ENCODE measurements at places on chromosomes 3 and 15. TPM values are rescaled to one million over a fixed set of nuclear protein-coding genes. Genes with fewer than 3 reads are reported as not detected.

Gene OR5K2
- total RNA-seq: 0.12 TPM

- no peaks in the 10 kb centered on the region for H3K36me3 ChIP-seq
- no peak overlapping the region for H3K4me3 ChIP-seq
- no peaks in the 10 kb centered on the region for H3K4me1 ChIP-seq
- no peaks in the 10 kb centered on the region for H3K27me3 ChIP-seq
- no peak overlapping the region for H3K27ac ChIP-seq
- DNase-seq: no peak
Observed at GRCh38 chr3:64143409-64144130, 81.7 kb downstream of the PRICKLE2 start.

DNA sequence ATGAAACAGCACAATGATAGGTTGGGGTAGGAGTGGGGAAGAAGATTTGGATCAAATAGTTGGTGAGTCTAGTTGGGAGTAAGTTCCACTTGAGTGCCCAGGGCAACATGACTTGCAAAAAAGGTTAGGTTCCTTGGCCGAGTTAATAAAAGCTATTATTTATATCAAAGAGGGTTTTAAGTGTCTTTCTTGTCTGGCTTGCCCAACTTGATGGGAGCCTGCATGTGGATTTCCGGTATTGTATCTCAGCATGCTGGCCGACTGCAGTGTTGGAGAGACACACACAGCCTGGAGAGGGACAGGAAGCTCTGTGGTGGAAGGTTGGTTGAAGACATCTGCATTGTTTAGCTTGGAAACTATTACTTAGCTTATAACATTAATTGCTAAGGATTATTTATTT, 449.5 kb upstream of the TBL1XR1 start:
- no peaks in the 10 kb centered on the region for H3K36me3 ChIP-seq
- no peak overlapping the region for H3K27ac ChIP-seq
- no peak for DNase-seq
- H3K4me1 ChIP-seq: no peaks in the 10 kb centered on the region
- no peaks in the 10 kb centered on the region for H3K27me3 ChIP-seq

Gene SLC9A9
- total RNA-seq: 1.4 TPM

GRCh38 chr15:65470866-65471265, 46.6 kb downstream of the DPP8 start:
- no peaks in the 10 kb centered on the region for H3K4me1 ChIP-seq
- H3K27ac ChIP-seq: no peak overlapping the region
- no peak for DNase-seq
- H3K4me3 ChIP-seq: no peak overlapping the region

Gene ADAMTS17
- total RNA-seq: 4.0 TPM

- H3K27me3 ChIP-seq: no peaks in the 10 kb centered on the region
- H3K36me3 ChIP-seq: no peaks in the 10 kb centered on the region
- no peaks in the 10 kb centered on the region for H3K4me1 ChIP-seq
- DNase-seq: no peak
- H3K4me3 ChIP-seq: no peak overlapping the region
- no peak overlapping the region for H3K27ac ChIP-seq
Observed at GRCh38 chr3:106140431-106140830, 271.6 kb upstream of the CBLB start.

- H3K27me3 ChIP-seq: no peaks in the 10 kb centered on the region
- DNase-seq: no peak
Observed at GRCh38 chr3:170149016-170149415, 32.5 kb downstream of the PHC3 start.

Gene P2RY1
- total RNA-seq: 1.2 TPM

DNA sequence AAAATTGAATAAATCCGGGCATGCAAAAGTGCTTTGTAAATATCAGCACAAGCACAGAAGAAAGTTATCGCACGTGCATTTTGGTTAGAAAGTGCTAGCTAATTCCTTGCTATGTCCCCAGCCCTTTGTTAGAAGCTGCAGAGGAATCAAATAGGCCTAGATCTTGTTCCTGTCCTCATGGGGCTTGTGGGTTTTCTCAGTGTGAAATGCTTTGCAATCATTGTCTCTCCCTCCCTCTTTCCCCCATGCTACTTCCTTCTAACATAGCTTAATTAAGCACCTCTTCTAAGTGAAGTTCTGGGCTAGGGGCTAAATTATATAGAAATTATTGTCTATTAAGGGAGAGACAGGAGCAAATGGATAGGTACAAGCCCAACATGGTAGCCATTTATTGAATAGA, 271.7 kb downstream of the RPLP1 start:
- no peak overlapping the region for H3K4me3 ChIP-seq
- no peaks in the 10 kb centered on the region for H3K36me3 ChIP-seq
- no peak overlapping the region for H3K27ac ChIP-seq
- peaks cover 7% of the 10 kb centered on the region for H3K4me1 ChIP-seq
- H3K27me3 ChIP-seq: peaks cover 11% of the 10 kb centered on the region

GRCh38 chr15:41577863-41578735, 19.1 kb downstream of the TYRO3 start:
- H3K27ac ChIP-seq: no peak overlapping the region
- no peaks in the 10 kb centered on the region for H3K4me1 ChIP-seq
- peaks cover 7% of the 10 kb centered on the region for H3K36me3 ChIP-seq
- no peak overlapping the region for H3K4me3 ChIP-seq
- H3K27me3 ChIP-seq: no peaks in the 10 kb centered on the region
- DNase-seq: no peak

DNA sequence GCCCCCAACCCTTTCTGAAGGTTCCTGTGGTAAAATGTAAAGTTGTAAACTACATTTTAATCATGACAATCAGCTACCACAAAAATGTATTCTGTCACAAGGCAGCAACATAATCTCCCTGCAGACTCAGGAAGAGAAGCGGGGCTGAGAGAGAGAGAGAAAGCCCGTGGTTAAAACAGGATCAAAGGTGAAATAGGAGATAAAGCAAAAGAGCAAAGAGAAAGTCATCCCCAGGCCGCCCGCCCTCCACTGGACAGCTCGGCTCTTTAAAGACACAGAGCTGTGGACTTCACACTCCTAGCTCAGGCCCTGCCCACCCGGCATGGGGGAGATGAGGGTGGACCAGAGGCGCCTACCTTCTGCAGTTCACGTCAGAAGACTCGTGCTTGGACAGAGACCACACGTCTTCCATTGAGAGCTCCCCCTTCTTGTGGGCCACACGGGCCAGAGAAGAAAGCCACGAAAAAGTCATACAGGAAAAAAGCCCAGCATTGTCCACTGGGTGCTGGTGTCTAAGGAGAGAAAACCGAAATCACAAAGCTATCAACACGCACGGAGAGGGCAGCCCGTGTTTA, 29.4 kb downstream of the ABCC5 start:
- H3K36me3 ChIP-seq: no peaks in the 10 kb centered on the region
- peak overlapping the region; percentile 77 for H3K27ac ChIP-seq
- peaks cover 29% of the 10 kb centered on the region for H3K4me1 ChIP-seq

- no peaks in the 10 kb centered on the region for H3K4me1 ChIP-seq
- H3K27me3 ChIP-seq: no peaks in the 10 kb centered on the region
- no peaks in the 10 kb centered on the region for H3K36me3 ChIP-seq
- H3K4me3 ChIP-seq: no peak overlapping the region
- DNase-seq: no peak
Observed at GRCh38 chr3:104832530-104832929, 534.2 kb upstream of the ALCAM start.

DNA sequence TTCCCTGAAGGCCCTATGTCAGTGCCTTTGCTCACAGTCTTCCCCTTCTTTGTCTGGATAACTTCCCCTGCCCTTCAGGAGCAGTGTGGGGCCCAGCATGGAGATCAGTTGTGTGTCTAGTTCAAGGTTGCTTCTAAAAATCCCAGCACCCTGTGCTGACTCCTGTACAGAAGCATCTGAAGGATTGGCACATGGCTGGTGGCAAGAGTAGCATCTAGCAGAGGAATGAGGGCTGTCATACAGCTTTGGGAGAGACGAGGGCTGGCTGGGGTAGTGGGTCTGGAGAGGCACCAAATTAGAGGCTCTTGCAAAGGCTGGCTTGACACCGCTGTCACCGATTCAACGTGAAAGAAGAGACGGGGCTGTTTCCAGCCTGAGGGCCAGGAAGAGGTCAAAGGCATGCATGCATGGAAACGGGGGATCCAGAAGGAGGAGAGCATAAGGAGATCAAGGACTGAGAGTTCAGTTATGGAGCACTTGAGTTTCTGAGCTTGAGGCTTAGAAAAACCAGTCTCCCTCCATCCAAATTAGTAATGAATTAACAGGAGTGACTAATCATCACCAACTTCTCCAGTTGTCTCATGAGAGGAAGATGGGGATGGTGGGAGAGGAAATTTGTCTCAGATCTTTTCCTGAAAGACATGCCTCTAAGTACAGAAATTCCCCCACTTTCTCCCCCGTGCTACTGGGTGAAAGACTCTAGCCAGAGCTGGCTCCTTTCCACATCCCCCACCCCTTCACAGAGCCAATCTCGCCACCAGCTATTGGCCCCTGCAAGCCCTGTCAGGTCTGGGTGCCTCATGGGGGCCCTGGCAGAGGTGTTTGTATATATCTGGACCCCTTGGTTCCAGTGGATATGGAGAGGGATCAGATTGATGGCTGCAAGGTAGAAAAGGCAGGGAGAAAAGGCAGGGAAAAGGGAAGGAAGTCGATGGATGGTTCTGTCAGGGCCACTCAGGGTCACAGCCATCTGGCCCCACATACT, 45.9 kb downstream of the SLCO2A1 start:
- no peaks in the 10 kb centered on the region for H3K4me1 ChIP-seq
- H3K36me3 ChIP-seq: no peaks in the 10 kb centered on the region
- DNase-seq: no peak

Gene KBTBD13
- 0.15 TPM for total RNA-seq

- peak overlapping the region; percentile 85 for H3K27ac ChIP-seq
- H3K4me1 ChIP-seq: peaks cover 58% of the 10 kb centered on the region
- H3K4me3 ChIP-seq: no peak overlapping the region
- H3K36me3 ChIP-seq: no peaks in the 10 kb centered on the region
- DNase-seq: no peak
Observed at GRCh38 chr3:113234028-113234427, 22.7 kb downstream of the BOC start.

DNA sequence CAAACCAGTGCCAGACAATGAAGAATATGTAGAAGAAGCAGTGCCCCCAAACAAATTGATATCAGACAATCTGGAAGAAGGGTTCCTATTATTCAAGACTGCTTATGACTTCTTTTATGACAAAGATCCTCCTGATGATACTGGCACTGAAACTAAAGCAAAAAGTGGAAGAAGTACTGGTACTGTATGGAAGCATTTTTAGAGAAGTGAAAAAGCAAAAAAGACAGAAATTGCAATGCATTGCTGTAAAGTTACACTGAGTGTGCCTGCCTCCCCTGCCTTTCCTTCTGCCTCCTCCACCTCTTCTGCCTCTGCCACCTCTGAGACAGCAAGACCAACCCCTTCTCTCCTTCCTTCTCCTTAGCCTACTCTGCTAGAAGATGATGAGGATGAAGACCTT, 167.6 kb downstream of the PLCL2 start:
- H3K4me3 ChIP-seq: no peak overlapping the region
- no peak for DNase-seq
- no peaks in the 10 kb centered on the region for H3K4me1 ChIP-seq
- H3K36me3 ChIP-seq: no peaks in the 10 kb centered on the region
- H3K27me3 ChIP-seq: no peaks in the 10 kb centered on the region
- H3K27ac ChIP-seq: no peak overlapping the region

DNA sequence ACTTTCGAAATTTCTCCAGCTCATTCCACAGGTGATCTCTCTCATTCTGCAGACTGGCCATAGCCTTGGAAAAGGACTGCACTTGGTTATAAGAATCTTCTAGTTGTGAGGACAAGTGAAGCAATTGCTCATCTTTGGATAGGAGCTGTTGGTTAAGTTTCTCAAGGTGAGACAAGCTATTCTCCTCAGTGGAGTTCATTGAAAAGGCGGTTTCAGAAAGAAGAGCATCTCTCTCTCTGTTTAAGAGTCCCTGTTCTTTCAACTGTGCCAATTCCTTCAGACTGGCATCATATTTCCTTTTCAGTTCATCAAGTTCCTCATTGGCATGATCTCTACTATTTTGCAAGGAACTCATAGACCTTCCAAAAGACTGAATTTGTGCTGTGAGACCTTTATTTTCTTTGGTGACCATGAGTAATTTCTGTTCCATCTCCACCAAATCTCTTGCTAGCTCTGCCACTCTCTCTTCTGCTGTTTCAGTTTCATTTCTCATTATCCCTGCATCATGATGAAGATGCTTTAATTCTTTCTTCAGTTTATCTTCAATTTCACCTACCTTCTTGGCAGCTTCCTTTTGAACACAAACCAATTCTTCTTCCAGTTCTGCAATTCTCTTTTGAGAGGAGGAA, 30.2 kb upstream of the HCLS1 start:
- H3K36me3 ChIP-seq: peaks cover 44% of the 10 kb centered on the region
- H3K4me3 ChIP-seq: no peak overlapping the region
- no peak overlapping the region for H3K27ac ChIP-seq
- no peak for DNase-seq

DNA sequence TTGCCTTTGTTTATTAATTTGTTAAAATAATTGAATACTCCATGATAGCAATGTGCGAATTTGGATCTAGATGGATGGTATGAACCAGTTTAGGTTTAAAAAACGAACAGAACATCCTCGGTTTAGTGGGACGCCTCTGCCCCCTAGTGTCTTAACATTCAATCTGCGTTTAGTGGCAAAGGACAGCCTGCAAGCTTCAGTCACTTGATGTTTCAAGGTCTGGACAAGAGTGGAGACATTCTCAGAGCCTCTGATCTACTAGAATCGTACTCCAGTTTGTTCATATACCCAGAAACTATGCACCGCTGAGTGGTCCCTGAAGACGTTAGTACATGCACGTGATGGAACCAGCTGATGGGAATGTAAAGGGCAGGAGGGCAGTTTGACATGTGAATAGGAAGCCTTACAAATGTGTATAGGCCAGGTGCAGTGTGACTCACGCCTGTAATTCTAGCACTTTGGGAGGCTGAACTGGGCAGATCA, 17.8 kb upstream of the ATP13A4 start:
- H3K4me1 ChIP-seq: peaks cover 5% of the 10 kb centered on the region
- no peak overlapping the region for H3K27ac ChIP-seq
- H3K4me3 ChIP-seq: no peak overlapping the region
- no peaks in the 10 kb centered on the region for H3K36me3 ChIP-seq
- no peaks in the 10 kb centered on the region for H3K27me3 ChIP-seq
- peak; percentile 75 for DNase-seq

GRCh38 chr3:27696906-27697305, 25.2 kb downstream of the EOMES start:
- no peak overlapping the region for H3K27ac ChIP-seq
- H3K27me3 ChIP-seq: no peaks in the 10 kb centered on the region
- H3K36me3 ChIP-seq: no peaks in the 10 kb centered on the region
- H3K4me3 ChIP-seq: no peak overlapping the region

- DNase-seq: no peak
- H3K4me1 ChIP-seq: 0 out of 2 replicates have a peak, but pooled peaks cover 6% of the 10 kb centered on the region
- no peaks in the 10 kb centered on the region for H3K27me3 ChIP-seq
- H3K4me3 ChIP-seq: no peak overlapping the region
- H3K27ac ChIP-seq: no peak overlapping the region
Observed at GRCh38 chr3:176950743-176951142, 246.5 kb downstream of the TBL1XR1 start.

GRCh38 chr3:134929976-134930375, 134.9 kb downstream of the EPHB1 start:
- DNase-seq: no peak
- no peaks in the 10 kb centered on the region for H3K4me1 ChIP-seq

Gene DBR1
- total RNA-seq: 25.2 TPM
